Sigmoid colon (tissue), 7 donors: ENCODE measurements at places on chromosomes 5 and 9. TPM values are rescaled to one million over a fixed set of nuclear protein-coding genes. Genes with fewer than 3 reads are reported as not detected.
A peak's percentile ranks its signal among the peaks of the same experiment; 100 is the strongest.

DNA sequence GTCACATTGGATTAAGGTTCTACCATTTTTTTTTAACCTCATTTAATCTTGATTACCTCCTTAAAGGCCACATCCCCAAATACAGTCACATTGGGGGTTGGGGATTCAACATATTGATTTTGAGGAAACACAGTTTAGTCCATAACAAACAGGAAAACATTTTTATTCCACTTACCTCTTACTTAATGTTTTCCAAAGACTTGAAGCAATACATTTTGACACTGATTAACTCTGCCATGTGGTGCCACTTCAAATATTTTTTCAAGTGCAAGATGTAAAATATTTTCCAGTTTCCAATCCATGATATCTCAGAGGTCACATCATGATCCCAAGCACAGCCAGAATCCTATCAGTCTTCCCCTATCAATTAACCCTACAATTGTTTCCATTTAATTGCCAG is 548.0 kb downstream of the CSNK1G3 start:
- H3K27me3 ChIP-seq = no peaks in the 10 kb centered on the region
- DNase-seq = no peak
- H3K4me1 ChIP-seq = peaks cover 14% of the 10 kb centered on the region
- no peak overlapping the region for H3K27ac ChIP-seq

Gene TTC16
- total RNA-seq = not detected

GRCh38 chr9:16377311-16377710 is 493.2 kb downstream of the BNC2 start:
- no peaks in the 10 kb centered on the region for H3K27me3 ChIP-seq
- H3K4me1 ChIP-seq = no peaks in the 10 kb centered on the region
- H3K27ac ChIP-seq = no peak overlapping the region
- H3K4me3 ChIP-seq = no peak overlapping the region
- DNase-seq = no peak

DNA sequence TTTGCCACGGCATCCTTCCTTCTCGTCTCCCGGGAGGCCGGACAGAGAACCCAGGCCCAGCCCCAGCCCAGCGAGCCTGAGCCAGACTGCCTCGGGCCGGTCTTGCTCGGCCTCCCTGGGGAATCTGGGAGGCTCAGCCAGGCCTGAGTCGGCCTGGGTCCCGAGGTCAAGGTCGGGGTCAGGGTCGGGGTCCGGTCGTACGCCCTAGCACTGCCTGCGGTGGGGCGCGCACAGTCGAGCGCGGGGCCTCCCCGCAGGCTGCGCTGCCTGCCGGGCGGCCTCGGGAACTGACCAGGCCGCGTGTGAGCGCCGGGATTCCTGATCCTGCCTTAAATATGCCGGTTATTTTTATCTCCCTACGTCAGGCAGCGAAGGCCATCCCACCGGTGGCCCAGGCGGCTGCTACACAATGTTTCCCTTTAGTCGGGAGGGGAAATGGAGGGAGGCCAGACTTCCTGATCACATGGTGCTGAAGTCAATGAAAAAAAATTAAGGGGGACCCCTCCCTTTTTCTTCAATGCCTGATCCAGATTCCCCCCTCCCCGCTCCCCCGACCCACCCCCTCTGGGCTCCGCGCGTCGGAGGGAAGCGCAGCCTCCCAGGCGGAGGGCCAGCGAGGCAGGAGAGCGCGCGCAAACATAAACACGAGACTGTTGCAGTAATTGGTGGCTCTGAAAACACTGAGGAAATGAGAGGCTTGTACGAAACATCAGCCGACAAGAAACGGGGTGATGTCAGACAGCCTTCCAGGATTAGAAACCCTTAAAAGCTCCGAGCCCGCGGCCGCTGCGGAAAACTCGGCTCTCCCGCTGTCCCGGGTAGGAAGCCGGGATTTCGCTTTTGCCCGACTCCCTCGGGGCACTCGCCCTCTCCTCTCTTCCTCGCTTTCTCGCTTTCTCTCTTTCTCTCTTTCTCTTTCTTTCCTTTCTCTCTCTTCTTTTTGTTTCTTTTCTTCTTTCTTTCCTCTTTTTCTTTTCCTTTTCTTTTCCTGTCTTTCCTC is 148.2 kb upstream of the KLF4 start:
- peaks cover 17% of the 10 kb centered on the region for H3K4me1 ChIP-seq
- no peaks in the 10 kb centered on the region for H3K36me3 ChIP-seq
- H3K27me3 ChIP-seq = no peaks in the 10 kb centered on the region
- H3K4me3 ChIP-seq = peak overlapping the region; percentile 35

DNA sequence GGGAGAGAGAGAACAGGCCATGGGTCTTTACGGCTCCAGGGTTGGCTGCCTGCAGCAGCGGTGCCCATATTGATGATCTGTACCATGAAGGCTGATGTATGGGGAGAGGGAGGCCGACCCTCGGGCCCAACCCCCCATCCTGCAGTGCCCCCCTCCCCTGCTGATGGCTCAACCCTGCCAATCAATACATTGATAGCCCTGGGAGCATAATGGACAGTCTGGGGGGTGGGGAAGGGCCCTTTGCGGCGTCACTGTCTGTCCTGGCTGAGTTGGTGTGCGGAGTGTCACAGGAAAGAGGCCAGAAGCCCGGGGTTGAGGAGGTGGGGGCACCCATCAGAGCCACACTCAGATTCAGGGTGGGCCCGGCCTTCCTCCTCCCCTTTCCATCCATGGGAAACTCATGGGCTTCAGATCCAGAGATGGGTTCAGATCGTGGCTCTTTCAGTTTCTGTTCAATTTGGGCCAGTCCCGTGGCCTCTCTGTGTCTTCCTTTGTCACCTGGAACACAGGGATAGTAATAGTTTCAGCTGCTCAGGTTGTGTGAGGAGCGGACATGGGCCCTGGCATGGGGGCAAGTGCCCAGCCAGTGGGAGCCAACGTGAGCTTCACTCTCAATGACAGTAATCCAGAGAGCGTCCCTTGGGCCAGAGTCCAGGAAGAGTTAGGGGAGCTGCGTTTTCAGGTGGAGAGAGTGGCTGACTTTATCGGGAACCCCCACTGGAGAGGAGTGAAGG is 9.5 kb downstream of the FGF18 start:
- H3K36me3 ChIP-seq = no peaks in the 10 kb centered on the region
- no peaks in the 10 kb centered on the region for H3K4me1 ChIP-seq
- no peak overlapping the region for H3K4me3 ChIP-seq
- H3K27me3 ChIP-seq = no peaks in the 10 kb centered on the region
- DNase-seq = peak; percentile 53
